Activated gamma-delta T cell (primary cell): ENCODE measurements at places on chromosomes 11 and 22.

GRCh38 chr11:65919573-65920371 is 546 bp downstream of the DRAP1 start:
- peak; percentile 66 for DNase-seq

GRCh38 chr22:29030618-29031226 is 30.9 kb downstream of the C22orf31 start:
- no peak for DNase-seq

DNA sequence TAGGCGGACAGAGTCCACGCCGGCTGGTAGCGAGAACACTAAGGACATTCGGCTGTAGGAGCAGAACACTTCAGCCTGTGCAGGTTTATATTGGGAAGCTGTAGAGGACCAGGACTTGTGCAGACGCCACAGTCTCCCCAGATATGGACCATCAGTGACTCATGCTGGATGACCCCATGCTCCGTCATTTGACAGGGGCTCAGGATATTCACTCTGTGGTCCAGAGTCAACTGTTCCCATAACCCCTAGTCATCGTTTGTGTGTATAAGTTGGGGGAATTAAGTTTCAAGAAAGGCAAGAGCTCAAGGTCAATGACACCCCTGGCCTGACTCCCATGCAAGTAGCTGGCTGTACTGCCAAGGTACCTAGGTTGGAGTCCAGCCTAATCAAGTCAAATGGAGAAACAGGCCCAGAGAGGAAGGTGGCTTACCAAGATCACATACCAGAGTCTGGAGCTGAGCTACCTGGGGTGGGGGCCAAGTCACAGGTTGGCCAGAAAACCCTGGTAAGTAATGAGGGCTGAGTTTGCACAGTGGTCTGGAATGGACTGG is 17.2 kb downstream of the P2RY2 start:
- no peak for DNase-seq

DNA sequence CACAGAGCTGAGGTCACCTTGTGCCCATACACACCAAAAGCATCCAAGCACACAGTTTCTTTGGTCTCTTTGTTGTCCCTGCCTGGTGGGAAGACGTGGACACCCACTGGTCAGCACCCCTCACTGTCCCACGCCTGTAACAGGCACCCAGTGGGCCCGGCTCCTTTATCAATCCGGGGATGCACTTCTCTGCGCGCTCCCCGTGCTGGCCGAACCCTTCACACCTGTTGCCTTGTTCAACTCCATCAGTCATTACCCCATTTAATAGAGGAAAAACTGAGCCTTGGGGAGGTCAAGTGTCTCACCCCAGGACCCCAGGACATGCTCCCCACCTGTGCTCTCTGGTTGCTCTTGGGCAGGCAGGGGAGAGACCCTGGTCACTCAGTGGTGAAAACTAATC is 49.7 kb upstream of the FGF3 start:
- no peak for DNase-seq

DNA sequence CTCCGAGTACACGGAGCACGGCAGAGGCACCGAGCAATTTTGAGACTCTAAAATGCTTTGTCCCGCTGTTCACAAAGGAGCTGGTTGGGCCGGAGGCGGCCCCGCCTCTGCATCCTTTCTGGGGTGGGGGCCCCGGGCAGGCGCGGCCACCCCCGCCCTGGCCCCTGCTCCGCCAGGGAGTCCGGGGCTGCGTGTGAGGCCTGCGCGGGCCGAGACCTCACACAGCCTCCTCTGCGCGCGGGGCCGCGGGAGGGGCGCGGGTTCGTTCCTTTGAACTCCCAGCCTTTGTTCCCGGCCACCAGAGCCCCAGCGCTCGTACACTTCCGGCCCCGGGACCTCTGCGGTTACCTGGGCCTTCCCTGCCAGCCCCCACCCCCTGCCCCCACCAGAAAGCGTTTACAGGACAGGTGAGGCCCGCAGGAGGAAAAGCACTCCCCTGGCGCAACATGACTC is 1.6 kb downstream of the FGF19 start:
- no peak for DNase-seq

DNA sequence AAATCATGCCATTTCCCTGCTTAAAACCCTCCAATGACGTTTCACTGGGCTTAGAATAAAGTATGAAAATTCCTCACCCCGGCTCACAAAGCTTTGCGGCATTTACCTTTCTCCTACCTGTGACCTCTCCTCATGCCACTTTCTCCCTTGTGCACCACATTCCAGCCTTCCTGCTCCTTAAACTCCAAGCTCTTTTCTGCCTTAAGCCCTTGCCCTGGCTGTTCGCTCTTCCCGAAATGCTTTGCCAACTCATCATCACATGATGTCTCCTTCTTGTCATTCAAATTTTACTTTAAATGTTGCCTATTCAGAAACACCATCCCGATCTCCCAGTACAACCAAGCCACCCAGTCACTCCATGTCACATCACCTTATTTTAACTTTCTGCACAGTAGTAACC is 2.0 kb downstream of the PLEKHA7 start:
- DNase-seq, result no peak

- no peak for DNase-seq
These were observed 61.6 kb upstream of the KCNQ1OT1 start for GRCh38 chr11:2761131-2762030.

DNA sequence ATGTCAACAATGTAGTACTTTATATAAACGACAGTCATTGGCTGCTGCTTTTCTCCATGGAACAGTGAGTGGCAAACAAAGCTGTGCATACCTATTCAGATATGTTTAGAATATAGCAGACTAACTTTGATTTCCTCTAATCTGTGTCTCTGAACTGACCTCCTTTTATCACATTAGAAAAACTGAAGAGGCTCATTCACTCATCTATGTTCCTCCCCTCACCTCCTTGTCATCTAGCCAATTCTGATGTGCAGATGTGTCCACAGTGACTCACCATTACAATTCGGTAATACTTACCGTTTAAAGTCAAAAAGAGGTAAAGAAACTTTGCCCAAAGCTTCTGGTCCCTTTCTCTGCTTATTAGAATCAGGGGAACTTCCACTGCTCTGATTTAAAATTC is 51.5 kb upstream of the RPS13 start:
- DNase-seq, result no peak

- DNase-seq, result no peak
These were observed 3.1 kb downstream of the DRD4 start for GRCh38 chr11:640021-640706.

GRCh38 chr22:26812731-26813130 is 155.3 kb downstream of the MIAT start:
- DNase-seq, result no peak

GRCh38 chr11:75869661-75870455 is 54.8 kb downstream of the UVRAG start:
- DNase-seq, result no peak

GRCh38 chr11:36121054-36121453 is 168.2 kb downstream of the COMMD9 start:
- DNase-seq, result no peak

GRCh38 chr11:121143921-121144320 is 42.9 kb downstream of the TECTA start:
- DNase-seq, result no peak

DNA sequence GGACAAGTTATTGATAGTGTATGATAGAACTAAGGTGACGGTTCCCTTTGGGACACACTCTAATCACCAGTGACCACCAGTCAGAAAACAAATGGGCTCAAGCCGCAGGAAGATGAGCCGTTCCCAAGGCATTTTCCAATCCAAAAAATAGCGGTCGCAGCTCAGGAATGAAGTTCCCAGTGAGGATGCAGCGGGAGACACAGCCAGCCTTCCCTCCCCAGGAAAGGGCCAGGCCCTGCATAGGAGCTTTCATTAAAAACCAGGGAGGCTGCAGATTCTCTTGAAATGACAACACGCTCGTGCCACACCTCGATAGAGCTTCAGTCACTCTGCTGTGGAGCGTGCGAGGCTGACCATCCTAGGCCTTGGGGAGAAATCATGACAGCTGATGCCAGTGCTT is 65.8 kb upstream of the WNT7B start:
- DNase-seq, result no peak

GRCh38 chr11:6757373-6757967 is 14.3 kb downstream of the OR2AG2 start:
- DNase-seq, result no peak

DNA sequence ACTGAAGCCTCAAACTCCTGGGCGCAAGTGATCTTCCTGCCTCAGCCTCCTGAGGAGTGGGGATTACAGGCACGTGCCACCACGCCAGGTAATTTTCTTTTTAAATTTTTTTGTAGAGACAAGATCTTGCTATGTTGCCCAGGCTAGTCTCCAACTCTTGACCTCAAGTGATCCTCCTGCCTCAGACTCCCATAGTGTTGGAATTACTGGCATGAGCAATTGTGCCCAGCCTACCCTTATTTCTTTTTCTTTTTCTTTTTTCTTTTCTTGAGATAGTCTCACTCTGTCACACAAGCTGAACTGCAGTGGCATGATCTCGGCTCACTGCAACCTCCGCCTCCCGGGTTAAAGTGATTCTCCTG is 63.9 kb downstream of the AAMDC start:
- DNase-seq, result no peak

DNA sequence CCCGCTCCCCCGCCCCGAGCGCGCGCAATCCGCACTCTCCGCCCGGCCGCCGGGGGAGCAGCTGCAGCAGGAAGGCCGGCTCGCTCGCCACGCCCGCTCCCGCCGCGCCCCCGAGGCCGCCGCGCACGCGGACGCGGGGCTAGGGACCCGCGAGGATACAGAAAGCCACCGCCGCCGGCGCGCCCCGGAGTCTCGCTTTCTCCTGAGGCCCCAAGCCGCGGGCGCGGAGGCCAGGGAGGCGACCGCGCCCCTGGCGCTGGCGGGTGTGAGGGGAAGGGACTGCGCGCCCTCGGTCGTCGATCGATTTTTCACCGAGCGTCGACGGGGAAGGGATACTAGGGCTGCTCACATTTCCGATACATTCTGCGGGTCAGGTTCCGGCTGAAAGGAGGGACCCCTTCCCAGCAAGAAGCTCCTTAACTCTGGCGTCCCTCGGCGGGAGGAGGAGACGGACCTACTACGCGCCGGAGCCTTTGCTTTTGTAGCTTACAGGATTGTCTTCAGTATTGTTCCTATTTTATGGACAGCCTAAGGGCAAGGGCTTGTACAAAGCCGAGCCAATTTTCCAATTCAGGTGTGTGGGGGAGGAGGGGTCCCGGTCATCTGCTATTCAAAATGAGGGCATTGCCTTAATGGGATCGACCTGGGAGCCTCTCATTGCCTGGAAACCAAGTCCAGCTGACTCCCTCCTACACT is 416 bp upstream of the GAB2 start:
- peak; percentile 69 for DNase-seq

DNA sequence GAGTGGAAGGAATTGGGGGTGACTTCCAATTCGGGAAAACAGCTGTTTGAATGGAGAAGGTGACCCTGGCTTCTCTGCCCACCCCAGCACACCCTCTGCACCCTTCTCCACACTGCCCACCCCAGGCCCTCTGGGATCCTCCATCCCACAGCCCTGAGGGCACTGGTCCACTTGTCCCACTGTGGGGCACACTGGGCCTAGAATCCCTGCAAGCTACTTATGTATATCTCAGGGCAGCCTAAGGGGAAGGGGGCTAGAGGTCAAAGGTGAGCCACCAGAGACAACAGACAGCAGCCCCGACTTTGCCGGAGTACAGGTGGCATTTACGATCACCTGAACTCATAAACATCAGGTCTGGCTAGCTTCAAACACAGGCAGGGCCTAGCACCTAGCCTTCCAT is 673 bp upstream of the SCUBE2 start:
- DNase-seq, result no peak

GRCh38 chr22:20805972-20806471 is 32.1 kb downstream of the SERPIND1 start:
- DNase-seq, result no peak

DNA sequence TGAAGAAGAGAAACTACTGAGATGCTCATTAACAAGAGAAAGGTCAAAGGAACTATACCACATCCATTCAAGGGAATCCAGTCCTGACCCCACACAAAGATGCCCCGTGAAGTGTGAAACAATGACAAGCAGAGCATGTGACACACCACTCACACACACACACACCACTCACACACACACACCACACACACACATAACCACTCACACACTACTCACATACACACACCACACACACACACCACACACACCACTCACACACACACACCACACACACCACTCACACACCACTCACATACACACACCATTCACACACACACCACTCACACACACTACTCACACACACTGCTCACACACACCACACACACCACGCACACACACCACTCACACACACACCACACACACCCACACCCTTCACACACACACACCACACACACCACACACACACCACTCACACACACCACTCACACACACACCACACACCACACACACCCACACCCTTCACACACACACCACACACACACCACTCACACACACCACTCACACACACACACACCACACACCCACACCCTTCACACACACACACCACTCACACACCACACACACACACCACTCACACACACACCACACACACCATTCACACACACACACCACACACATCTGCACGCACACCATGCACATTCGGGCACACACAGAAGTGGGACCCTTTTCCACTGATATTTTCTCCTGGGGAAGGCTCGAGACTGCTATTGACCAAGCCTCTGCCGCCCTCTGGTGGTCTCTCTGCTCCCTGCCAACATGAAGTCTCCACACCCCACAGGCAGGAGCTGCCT is 32.0 kb upstream of the COMT start:
- DNase-seq, result no peak

DNA sequence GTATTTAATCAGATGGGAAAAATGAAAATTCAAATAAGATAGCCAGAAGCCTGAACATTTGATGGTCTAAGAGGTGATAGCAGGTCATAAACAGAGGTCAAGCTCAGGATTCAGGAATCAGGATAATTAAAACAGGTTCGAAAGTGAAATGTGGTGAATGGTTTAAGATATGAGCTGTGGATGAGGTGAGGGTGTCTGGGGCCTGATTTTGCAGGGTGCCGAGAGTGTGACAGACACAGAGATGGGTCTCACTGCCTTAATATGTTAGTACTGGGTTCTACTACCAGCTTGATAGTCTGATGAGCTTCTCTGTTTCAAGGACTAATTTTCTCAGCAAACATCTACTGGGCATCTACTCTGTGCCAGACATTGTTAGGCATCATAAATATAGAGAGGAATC is 19.9 kb upstream of the EMSY start:
- DNase-seq, result no peak

- no peak for DNase-seq
These were observed 11.5 kb downstream of the PARVG start for GRCh38 chr22:44192098-44192815.

GRCh38 chr11:19573666-19574065 is 139.0 kb upstream of the NAV2 start:
- DNase-seq, result no peak
